ENCODE measurements at places on chromosomes 16 and 17.

DNA sequence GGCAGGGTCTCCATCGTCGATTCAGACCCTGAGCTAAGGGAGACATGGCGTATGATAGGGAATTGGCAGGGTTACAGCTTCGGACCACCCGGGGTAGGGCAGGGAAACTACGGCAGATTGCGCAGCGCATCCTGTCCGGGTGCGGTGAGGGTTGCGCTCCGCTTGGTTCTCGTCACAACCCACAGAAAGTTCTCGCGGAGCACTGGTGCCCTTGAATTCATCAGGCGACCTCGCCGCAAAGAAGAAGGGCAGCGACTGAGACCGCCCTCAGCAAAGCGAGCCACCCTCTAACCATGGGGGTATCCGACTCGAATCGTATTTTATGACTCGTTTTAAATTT lies 1.2 kb downstream of the HS3ST3B1 start:
- DNase-seq = peak; percentile 70

DNA sequence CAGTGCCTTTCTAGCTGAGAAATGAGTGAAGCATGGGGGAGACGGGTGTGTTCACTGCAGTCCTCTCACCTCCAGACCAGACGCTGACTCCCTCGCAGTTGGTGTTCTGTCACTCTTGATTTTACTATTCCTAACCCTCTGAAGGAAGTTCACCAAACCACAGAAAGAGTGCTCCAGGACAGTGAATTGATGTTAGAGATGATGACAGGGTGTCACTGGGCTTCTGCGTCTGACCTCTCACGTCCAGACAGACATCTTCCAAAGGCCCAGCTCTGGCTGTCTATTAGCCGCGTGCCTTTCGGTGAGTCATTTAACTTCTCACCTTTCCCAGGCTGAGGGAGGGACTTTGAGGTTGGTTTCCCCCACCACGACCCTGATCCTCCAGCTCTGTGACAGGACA lies 8.2 kb downstream of the CRAMP1 start:
- no peak for DNase-seq

DNA sequence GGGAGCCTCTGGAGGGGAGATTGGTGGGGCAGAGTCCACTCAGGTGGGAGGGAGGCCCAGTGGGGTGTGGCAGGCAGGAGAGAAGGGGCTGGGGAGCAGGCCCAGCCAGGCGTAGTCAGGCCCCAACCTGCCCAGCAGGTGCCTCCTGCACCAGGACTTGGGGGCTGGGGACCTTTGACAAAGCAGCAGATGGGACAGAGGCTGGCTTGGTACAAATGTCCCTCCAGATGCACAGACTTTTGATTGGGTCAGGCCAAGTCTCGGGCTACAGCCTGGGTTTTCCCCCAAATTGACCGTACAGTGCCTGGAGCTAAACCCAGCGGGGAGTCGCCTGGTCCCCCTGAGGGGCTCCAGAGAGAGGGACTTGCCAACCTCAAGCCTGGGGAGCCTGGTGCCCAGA lies 411 bp downstream of the GGT6 start:
- DNase-seq = no peak

DNA sequence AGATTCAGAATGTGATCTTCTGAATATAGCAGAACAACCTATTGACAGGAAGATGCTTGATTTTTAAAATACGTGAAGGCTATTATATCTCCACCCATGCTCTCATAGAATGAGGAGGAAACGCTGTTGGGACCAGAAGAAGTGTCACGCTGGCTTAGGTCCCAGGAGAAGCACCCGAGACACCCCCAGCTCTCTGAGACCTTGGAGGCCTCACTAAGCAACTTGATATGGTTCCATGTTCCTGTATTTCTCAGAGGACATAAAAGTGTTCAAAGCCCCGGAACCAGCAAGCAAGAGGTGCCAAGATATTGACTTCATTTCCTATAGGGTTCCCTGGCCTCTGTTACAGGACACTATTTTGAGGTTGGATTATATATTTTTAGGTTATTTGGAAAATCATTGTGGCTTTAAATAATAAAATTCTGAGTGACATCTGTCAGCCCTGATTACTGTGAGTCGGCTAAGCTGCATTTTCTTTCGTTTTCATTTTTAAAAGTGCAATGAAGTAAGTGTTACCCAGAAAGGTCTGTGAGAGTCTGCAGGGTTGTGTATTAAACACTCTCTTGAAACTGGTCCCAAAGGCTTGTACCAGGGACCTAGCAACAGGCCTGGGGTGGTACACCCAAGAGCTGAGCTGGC lies 400.0 kb downstream of the SOX9 start:
- DNase-seq = no peak

DNA sequence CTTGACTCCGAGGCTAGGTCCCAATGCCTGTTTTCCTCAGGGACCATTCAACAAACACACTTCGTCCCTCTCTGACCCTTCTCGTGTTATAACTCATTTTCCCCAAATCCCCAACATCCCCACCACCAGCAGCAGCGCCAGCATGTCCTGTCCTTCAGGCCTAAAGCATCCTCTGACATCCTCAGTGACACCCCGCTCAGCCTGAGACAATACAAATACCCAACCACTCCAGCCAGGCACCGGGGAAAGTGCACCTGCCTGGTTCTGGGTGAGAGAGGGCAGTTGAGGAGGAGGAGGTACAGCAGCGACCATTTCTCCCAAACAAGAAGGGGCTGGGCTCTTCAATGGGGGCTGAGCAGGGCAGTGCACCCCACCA lies 4.7 kb downstream of the MNT start:
- DNase-seq = no peak

DNA sequence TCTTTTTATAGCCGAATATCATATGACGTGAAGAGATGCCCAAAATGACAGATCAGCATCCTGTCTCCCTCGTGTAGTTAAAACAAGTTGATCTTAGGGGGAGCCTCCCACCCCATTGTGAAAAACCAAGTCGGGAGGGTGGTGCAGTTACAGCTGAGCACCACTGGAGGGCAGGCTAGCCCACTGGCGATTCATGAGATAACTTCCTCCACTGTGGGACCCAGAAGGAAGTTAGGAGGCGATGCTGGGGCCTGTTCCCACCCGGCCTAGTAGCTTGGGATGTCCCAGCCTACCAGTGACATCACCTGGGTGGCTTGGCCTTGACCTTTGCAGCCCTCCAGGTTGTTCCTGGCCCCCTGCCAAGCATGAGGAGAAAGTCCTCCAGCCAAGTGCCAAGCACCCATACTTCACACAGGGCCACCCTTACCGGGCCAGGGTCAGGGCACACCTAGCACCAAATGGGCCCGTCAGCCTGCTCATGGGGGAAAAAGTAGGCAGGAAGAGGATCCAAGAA lies 8.1 kb upstream of the CPNE2 start:
- peak; percentile 78 for DNase-seq

DNA sequence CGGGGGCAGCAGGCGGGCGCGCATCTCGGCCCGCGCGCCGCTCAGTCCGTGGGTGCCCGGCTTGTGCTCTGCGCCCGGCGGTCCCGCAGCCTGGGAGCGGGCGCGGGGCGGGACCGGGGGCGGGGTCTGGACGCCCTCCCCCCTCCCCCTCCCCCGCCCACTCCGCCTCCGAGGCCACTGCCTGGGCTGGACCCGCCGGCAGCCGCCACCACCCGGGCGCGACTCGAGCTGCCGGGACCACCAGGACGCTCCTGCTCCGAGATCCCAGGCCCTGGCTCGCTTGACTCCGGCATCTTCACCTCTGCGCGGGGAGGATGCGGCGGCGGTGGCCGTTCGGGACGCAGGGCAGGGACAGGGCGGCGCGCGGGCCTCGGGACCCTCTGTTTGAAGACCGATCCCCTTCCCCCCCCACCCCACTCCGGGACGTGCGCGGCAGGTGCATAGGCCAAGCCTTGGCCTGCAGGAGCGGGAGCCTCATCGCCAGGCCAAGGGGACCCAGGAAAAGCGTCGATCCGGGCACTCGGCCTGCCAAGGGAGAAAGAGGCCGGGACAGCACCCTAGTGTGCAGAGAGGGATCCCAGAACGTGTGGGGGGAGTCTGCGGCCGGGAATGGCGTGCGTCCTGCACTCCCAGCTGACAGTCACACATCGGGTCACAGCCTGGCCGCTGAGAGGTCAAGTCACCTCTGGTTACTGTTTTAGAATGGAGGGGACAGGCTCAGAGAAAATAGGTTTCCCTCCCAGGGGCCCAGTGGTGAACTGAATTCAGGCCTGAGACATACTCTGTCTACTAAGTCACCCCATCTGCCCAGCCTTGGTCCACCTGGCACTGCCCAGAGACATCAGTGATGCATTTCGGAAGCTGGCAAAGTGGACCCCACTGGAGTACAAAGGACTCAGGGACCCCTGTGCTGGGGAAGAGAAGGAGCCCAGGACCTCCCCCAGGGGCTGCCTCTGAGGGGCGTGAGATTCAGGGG lies at the start of gene HS3ST6:
HS3ST6 (minus strand) TSS at position 65 of the 976 bp plus-strand sequence. CDS start 92 bp downstream, outside the sequence.
- no peak for DNase-seq

- no peak for DNase-seq
Measured at GRCh38 chr17:50672831-50673551, 34.7 kb downstream of the ANKRD40 start.

- no peak for DNase-seq
Measured at GRCh38 chr17:68260051-68260762, 12.4 kb downstream of the AMZ2 start.

DNA sequence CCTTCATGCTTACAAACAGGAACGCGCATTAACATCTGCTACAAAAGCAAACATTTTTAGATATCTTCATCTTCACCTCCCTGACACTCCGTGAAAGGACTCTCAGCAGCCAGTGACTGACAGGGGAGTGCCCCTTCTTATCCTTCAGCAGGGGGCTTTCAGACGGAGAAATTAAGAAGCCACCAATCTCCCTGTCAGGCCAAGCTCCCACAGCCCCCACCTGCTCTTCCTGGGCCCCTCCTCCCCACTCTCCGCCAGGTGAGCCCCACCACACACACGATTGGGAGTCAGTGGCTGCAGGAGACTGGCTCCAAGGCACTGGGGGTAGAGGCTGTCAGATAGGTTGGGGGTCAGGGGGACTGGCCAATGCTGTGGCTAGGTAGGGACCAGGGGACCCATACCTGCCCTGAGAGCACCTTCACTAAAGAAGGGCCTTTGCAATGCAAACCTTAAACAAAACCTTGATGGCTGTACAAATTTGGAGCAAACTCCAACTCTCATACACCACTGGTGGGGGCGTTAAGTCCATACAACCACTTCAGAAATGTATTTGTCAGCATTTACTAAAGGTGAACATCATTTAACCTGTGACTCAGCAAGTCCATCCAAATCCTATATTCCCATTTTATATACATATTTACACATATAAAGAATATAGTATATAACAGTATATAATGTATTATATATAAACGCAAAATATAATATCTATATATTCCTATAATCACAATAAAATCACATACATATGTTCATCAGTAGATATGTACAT lies 232.2 kb downstream of the ZNF423 start:
- no peak for DNase-seq

GRCh38 chr17:27651411-27652345 lies 20.7 kb downstream of the LGALS9 start:
- DNase-seq = peak; percentile 69

- DNase-seq = peak; percentile 79
Measured at GRCh38 chr17:62724398-62725146, 83.5 kb downstream of the MARCHF10 start.

DNA sequence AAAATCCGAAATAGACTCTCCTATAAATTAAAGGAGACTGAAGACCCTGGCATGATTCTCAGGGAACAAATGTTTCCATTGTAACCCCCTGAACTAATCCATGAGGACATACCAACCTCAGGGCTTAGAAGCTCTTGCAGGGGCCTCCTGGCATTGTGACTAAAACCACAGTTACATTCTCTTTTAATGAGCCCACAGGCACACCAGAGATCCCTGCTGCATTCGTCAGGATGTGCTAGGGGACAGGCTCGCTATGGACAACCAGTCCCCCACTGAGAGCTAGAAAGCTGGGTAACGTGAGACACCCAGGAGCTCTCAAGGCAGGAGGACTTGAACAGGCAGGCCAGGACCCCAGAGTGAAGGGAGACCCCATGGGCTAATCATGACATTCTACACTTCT lies 140.6 kb upstream of the TNRC6C start:
- DNase-seq = no peak

DNA sequence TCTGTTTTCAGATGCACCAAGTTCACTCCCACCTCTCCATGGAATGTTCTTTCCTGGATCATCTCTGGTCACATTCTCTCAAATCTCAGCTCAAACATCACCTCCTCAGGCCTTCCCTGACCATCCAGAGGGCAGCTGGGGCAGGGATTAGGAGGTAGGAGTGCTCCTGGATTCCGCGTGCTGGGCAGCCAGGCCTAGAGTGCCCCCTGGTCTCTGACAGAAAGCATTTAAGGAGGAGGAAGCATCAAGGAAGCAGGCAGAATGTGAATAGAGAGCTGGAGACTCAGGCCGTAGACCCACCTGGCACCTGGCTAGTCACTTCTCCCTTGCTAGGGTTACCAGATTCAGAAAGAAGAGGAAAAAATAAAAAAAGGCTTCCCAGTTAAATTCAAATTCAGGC lies 2.5 kb upstream of the CYB561 start:
- no peak for DNase-seq

DNA sequence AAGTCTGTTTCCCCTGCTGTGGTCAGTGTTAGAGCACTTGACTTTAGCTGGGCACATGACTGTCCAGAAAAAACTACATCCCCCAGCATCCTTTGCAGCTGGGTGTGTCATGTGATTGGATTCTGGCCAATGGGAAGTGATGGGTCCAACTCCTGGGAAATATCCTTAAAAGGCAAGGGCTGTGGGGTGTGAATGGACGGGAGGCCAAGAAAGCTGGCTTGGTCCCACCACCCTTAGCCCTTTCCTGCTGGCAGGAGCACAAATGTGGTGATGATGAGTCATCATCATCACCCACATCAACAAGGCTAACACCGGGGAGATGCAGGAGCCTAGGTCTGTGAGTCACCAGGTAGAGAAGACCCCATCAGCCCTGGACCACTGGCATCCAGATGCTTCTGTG lies 341.7 kb downstream of the C16orf95 start:
- DNase-seq = no peak

- DNase-seq = no peak
Measured at GRCh38 chr17:57270801-57271245, 14.5 kb downstream of the MSI2 start.

GRCh38 chr16:86630471-86630870 lies 52.1 kb downstream of the FOXL1 start:
- DNase-seq = no peak

- DNase-seq = no peak
Measured at GRCh38 chr16:483341-484075, 44.0 kb upstream of the CAPN15 start.

DNA sequence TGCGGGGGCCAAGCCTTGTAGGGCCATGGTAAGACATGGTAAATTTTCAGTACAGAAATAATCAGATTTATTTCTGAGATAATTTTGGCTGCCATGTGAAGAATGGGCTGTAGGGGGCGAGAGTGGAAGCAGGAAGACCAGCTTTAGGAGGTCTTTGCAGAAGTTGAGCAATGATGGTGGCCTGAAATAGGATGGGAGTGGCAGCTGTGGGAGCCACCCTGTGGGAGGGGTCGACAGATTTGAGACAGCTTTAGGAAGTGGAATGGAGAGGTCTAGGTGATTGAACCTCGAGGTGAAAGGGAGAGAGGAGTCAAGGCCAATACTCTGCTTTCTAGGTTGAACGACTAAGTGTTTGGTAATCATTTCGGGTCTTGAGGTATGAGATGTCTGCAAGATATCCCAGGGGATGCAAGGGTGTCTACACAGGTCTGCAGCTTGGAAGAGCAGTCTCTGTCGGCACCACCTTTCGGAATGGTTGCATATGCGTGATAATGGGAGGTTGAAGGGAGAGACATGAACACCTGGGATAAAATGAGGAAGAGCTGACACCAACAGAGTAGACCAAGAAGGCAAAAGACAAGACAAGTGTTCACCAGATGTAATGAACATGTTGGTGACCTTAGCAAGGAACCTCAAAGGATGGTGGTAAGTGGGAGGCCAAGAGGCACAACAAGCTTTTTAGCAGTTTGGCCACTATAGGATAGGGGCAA lies 4.2 kb upstream of the ATXN7L3 start:
- DNase-seq = peak; percentile 74

GRCh38 chr17:31517524-31517923 lies 126.0 kb downstream of the RAB11FIP4 start:
- no peak for DNase-seq

All from stimulated activated naive CD8-positive, alpha-beta T cell treated with anti-CD3 and anti-CD28 coated beads, Interleukin-15, Interleukin-2, amounts not matched to agents 100 U/mL and 50 U/mL, for 24 hours (primary cell).